HCEC 1CT (cell line): ENCODE measurements at places on chromosomes 1 and 21.
A peak's percentile ranks its signal among the peaks of the same experiment; 100 is the strongest.

DNA sequence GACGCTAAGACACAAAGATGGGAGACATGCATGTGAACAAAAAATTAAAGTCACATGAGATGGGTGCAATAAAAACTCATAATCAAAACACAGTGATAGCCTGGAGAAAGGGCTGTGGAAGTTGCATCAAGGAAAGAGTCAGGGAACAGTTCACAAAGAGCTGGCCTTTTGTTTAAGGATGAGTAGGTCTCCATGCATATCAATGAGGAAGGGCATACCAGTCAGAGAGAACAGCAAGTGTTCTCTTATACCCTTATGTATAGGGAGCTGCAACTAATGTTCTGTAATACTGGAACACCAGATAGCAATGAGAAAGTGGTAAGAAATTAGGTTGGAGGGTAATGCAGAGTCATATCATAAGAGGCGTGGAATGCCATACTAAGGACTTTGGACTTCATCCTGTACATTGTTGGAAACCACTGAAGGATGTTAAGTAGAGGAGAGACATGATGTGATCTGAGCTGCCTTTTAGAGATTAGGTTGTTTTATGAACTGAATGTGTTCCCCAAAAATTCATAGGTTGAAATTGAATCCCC, 46.7 kb upstream of the SAMD13 start:
- no peak for DNase-seq

DNA sequence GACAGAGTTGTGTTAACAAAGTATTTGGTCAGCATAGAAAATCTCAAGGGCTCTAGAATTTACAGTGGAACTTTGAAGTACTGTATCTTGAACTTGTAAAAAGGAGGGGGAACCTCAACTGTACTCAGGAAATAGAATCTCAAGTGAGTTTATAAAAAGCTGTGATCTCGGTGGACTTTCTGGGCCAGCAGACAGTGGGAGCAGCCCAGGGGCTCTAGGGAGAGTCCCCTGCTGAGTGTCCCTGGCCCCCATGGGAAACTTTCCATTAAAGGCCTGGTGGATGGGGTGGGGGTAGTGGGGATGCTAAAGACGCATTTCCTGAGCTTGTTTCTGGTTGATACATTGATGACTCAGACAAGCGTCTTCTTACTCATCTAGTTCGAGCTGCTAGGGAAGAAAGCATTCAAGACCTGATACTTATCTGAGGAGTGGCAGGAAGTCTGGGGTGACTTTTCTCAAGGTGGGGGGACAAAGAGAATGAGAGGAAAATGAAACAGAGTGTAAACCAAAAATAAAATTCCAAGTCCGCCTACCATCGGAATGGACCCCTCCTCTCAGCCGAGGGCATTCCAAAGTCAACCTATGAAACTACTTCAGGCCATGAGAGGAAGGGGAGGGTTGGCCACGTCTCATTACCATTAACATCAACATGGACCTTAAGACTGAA, 65.5 kb downstream of the NID1 start:
- peak; percentile 97 for DNase-seq

DNA sequence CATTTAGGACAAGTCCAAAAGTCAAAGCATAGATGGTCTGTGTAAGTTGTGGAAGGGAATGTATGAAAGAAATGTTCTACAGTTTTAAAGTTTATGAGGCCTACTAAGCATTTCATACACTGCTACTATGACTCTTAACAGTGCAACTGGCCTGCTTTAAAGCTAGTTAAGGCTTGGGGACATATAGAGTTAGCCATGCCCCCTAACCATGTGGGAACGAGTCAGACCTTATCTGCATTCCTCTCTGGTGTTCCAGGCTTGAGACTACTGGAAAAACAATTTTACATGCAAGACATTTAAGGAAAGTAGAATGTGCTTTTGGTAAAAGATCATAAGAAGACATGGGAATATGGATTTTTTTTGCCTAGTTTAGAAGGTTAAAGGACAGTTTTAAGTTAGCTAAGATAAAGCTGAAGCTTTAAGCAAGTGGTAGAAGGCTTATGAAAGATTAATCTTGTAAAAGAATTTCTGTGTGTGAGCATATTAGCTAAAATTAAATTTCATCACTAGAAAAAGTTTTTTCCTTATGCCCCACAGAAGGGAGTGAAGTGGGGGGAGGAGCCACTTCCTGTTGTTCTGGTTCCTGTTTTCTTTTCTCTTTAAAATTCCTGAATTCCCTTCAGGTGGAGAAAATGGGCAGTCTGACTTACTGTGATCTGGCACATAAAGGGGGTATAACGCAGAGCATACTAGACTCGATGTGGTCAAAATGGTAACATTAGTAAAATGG, 8.9 kb upstream of the CD48 start:
- DNase-seq: no peak

- DNase-seq: no peak
These were observed 8.5 kb downstream of the CADM3 start for GRCh38 chr1:159179906-159180305.

- no peak for DNase-seq
These were observed 712.1 kb downstream of the LTN1 start for GRCh38 chr21:28280611-28281010.
